ENCODE measurements at places on chromosomes 7 and 10.

DNA sequence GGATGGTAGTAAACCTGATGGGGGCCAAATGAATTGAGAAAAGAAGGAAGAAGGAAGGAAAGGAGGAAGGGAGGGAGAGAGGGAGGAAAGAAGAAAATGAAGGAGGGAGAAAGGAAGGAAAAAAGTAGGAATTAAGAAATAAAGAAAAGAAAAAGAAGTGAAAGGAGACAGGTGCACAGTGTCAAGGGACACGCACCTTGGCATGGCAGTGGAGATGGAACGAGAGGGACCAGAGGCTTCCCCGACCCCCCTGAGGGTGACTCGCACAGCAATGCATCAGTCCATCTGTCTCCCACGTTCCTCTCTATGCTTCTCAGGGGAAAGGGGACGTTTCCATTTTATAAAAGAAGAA lies 199.6 kb downstream of the CXCL12 start:
- DNase-seq = no peak

DNA sequence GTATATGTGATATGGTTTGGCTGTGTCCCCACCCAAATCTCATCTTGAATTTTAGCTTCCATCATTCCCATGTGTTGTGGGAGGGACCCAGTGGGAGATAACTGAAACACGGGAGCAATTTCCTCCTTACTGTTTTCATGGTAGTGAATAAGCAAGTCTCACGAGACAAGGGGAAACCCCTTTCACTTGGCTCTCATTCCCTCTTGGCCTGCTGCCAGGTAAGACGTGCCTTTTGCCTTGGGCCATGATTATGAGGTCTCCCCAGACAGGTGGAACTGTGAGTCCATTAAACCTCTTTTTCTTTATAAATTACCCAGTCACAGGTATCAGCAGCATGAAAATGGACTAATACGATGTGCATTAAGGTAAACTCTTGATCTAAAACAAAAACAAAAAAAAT lies 357.1 kb upstream of the AOAH start:
- DNase-seq = no peak

DNA sequence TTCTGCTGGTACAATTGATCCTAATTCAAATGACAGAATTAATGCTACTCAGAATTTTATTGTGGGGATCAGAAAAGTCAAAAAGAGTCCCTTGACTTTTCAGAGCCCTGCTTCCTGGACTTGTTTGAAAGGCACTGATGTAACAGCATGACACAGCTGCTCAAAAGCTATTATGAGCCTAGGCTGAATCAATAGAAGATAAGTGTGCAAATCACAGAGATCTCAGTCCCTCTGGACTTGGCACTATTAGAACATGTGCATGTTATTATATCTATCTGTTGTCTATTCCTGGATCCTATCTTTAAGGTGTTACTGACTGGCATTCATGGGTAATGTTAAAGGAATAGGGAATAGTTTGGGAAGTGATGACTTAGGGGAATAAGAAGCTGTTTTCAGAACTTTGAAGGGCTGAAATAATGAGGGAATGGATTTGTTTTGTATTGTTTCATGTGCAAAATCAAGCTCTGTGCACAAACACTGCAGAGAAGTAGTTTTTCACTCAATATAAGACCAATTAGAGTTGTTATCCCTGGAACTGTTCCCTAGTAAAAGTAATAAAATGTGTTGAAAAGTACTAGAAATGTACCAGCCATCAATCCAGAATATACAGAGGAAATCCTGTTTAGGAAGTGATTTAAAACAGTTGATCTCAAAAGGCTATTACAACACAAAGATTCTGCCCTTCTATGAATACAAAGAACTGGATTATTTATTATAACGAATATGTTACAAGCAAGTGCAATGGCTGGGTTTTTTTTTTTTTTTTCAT lies 814.9 kb upstream of the C7orf33 start:
- DNase-seq = no peak

GRCh38 chr10:110115784-110116520 lies 91.5 kb upstream of the MXI1 start:
- DNase-seq = no peak

DNA sequence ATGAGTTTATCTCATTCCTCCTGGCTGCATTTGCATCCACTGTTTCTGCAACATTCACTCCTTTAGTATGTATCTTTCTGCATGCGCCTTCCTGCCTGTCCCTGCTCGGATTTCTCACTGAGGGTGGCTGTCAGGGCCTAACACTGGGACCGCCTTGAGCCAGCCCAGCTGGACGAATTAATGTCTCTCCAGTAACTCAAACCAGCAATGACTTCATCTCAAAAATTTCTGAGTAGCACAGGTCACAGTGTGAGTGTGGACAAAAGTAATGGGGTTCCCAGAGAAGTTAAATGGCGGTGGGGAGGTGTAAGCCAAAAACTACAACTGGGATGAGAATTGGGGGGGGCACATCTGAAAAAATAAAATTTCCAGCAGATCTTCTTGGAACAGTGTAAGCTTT lies 444.0 kb upstream of the MGMT start:
- DNase-seq = no peak

DNA sequence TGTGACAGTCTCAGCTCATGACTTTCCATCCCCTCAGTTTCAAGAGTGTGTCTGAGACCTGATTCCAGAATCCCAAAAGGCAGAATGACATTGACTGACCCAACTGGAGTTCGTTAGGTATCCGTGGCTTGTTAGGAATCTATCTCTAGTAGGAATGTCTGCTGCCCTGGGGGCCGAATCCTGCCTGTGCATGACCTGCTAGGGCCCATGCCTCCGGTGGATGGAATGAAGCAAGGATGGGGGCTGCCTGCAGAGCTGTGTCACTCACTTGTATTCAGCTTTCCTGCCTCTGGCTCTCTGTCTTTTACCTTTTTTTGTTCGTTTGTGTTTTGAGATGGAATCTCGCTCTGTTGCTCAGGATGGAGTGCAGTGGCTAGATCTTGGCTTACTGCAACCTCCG lies 129.5 kb downstream of the SDK1 start:
- DNase-seq = no peak

GRCh38 chr10:18224626-18225445 lies 84.6 kb downstream of the CACNB2 start:
- no peak for DNase-seq

DNA sequence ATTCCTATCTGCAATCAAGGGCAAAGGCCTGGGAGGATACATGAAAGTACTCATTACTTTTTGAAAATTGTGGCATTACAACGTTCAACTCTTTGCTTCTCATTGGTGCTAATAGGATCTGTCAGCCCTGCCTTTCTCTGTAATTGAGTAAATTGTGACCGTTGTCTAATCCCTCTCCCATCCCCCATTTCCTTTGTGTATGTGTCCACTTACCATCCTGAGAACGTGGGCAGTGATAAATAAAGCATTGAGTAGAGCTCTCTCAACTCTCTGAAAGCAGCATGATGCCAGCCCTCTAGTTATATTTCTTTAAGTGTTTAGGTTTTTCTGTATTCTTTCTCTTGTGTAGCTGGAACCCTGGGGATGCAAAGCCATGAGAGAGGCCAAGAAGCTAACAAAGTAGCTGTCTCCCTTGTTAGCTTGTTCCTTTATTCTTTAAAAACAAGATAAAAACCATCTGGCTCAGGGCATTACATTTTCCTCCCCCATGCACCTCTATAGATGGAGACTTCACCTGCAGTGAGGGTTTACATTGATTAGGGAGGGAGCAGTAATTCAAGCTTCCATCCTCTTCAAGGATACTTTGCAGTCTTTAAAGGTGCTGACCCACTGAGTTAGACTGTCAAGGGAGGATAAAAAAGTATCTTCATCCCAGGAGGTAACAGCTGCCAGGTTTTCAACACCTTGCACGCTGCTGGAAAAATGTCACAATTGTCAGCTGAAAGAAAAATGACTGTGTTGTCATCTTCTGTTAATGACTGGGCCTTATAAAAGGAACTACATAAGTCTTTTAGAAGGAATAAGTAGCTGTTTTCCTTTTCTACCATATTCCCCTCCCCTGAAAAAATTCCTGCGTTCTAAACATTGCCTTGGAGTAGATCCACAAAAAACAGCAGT lies 112.3 kb downstream of the BTRC start:
- no peak for DNase-seq

- DNase-seq = no peak
Observed at GRCh38 chr7:27665531-27665930, 2.8 kb upstream of the HIBADH start.

DNA sequence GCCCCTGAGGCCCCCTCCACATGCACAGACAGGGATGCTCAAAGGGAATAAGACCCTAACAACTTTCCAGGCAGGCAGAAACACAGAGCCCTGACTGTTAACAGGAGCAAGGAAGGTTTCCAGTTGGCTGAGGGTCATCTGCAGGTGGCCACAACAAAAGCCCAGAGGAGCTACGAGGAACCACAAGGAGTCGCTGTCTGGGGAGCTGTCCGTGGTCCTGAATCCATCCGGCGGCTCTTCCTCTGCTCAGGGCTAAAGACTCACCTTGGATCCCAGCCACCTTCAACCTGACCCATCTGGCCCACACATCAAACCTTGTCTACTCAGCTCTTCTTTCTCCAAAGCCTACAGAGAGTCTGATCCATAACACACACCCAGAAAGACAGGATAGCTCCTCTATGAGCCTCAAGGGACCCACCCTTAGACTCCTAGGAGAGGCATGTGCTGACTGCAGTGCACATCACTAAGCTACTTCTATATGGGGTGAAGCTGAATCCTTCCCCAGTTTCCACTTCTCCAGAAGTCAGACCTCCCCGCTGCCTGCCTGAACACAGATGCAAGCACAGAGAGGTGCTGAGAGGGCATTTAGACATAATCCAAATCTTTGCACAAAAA lies 104.0 kb downstream of the SLIT1 start:
- no peak for DNase-seq

DNA sequence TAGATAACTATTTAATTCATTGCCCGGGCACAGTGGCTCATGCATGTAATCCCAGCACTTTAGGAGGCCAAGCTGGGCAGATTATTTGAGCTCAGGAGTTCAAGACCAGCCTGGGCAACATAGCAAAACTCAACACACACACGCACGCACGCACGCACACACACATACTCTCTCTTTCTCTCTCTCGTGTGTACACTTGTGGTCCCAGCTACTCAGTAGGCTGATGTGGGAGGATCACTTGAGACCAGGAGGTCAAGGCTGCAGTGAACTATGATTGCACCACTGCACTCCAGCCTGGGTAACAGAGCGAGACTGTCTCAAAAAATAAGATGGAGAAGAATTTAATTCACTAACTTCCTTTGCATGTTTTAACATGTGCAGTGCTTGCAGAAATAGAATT lies 38.1 kb downstream of the PTPN12 start:
- DNase-seq = no peak

GRCh38 chr7:132030086-132030568 lies 473.7 kb upstream of the PODXL start:
- DNase-seq = no peak

GRCh38 chr10:32005050-32005449 lies 51.2 kb downstream of the KIF5B start:
- DNase-seq = peak; percentile 26

Measured in CD4-positive, alpha-beta T cell treated with Interleukin-6 at 100 ng/mL for 8 hours (primary cell).